ENCODE measurements at places on chromosomes 13 and 19.

GRCh38 chr13:85717921-85718320 is 81.3 kb downstream of the SLITRK6 start:
- no peak for DNase-seq

GRCh38 chr13:110902370-110902769 is 12.5 kb downstream of the ANKRD10 start:
- no peak for DNase-seq

DNA sequence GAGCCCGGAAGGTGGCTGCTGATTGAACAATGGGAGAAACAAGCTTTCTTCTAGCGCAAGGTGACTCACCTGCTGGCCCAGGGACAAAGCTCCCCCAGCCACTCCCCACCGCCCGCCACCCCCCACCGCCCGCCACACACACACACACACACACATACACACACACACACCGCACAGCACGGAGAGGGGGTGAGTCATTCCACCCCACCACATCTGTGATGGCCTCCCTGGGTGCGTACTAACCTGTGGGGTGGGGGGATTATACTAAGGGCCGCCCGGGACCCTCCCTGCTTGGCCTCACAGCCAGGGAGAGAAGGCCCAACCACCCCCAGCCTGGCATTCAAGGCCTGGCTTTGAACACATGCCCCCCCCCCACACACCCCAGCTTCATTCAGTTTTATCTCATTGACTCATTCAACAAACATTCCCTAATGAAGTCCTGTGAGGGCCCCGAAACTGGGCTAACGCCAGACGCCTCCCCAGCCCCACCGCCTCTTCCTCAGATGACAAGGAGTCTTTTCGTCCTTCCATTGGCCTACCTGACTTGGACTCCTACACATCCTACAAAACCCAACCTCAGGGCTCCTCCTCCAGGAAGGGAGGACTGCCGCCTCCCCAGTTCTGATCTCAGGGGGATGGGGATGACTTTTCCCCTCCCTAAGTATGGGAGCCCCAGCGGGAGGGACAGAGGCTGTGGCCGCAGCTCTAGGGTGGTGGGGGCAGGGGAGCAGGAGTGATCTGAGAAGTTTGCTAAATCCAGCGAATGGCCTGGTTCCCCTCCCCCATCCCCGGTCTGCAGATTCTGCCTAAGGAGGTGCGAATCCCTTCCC is 5.8 kb upstream of the ONECUT3 start:
- DNase-seq, result no peak

- DNase-seq, result no peak
Measured at GRCh38 chr13:41554626-41555386, 97.5 kb downstream of the RGCC start.
